ENCODE measurements at places on chromosomes 3 and 15. TPM values are rescaled to one million over a fixed set of nuclear protein-coding genes. Genes with fewer than 3 reads are reported as not detected.
A peak's percentile ranks its signal among the peaks of the same experiment; 100 is the strongest.

GRCh38 chr3:34202975-34203374 lies 404.5 kb downstream of the PDCD6IP start:
- H3K4me3 ChIP-seq: no peak overlapping the region
- DNase-seq: no peak
- no peaks in the 10 kb centered on the region for H3K36me3 ChIP-seq
- H3K4me1 ChIP-seq: peaks cover 4% of the 10 kb centered on the region

The ATP13A5 gene
- 0.05 TPM for total RNA-seq

GRCh38 chr3:128072454-128073184 lies 20.4 kb downstream of the SEC61A1 start:
- no peak overlapping the region for H3K4me3 ChIP-seq
- H3K27me3 ChIP-seq: peaks cover 14% of the 10 kb centered on the region
- no peak for DNase-seq
- H3K27ac ChIP-seq: no peak overlapping the region
- peaks cover 71% of the 10 kb centered on the region for H3K36me3 ChIP-seq

- no peak overlapping the region for H3K4me3 ChIP-seq
- H3K27me3 ChIP-seq: no peaks in the 10 kb centered on the region
- no peaks in the 10 kb centered on the region for H3K36me3 ChIP-seq
- H3K27ac ChIP-seq: no peak overlapping the region
- H3K4me1 ChIP-seq: peaks cover 18% of the 10 kb centered on the region
Measured at GRCh38 chr3:129224984-129225393, 24.4 kb upstream of the COPG1 start.

DNA sequence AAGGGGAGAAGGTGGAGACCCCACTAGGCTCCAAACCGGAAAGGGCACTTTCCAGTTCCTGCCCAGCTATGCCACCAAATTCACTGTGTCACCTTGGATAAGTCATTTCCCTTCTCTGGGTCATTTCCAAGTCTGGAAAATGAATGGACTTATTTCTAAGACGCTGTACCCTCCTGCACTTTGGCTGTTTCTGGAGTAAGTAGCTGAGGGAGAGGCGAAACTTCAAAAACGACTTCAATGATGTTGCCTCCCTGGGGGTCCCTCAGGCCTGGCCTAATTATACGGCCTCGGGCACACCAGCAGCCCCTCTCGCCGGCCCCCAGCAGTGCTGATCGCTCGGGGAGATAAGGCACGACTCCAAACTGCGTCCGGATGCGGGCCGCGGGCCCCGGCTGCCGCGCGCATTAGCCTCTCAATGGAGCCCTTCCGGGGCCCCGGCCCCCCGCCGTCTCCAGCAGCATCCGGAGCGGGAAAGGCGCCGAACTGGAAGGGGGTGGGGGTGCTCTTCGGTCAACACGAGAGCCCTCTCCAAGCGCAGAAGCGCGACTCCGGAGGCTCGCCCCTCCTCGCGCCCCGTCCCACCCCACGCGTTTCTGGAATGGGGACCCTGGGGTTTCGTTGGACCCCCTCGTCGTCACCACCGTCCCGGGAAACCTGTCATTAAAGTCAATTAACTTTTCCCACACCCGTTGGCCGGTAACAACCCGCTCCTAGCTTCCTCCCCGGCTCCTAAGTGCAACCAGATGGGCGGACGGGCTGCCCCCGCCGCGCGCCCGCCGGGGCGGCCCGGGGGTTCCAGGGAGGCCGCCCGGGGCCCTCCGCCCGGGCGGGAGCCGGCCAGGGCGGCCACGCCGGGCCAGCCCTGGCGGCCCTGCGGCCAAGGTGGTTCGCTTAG lies 4.8 kb downstream of the HES1 start:
- H3K4me1 ChIP-seq: peaks cover 56% of the 10 kb centered on the region
- peak overlapping the region; percentile 65 for H3K27ac ChIP-seq
- peak; percentile 43 for DNase-seq
- H3K4me3 ChIP-seq: peak overlapping the region; percentile 55
- H3K36me3 ChIP-seq: no peaks in the 10 kb centered on the region
- peaks cover 59% of the 10 kb centered on the region for H3K27me3 ChIP-seq

The AADACL2 gene
- total RNA-seq: 0.14 TPM

DNA sequence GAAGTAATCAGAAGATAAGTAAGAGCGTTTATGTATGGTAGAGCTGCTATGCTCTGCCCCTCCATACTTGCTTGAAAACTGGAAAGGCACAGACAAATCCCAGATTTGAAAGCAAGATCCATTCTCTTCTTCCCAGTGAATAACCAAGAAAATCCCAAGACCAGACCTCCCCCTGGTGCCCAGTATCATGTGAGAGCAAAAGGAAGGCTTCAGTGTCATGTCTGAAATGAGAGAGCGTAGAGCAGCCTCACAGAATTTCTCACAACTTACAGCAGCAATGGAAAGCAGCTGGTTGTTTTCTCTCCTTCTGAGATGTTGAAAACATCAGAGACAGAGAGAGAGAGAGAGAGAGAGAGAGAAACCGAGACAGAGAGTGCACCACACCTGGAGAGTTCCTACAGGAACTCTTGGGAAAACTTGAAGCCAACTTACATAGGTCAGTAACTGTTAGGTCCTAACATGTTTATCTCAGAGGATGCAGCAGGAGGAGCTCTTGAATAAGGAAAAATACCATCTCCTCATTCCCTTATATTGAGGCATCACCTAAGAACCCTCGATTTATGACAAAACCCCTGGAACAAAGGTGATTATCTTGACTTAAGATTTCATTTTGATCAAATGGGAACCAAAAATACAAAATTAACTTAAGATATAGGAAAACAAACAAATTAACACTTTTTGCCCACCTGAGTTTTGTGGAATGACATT lies 273.3 kb downstream of the NSUN3 start:
- no peaks in the 10 kb centered on the region for H3K4me1 ChIP-seq
- H3K36me3 ChIP-seq: no peaks in the 10 kb centered on the region
- no peak for DNase-seq
- H3K4me3 ChIP-seq: no peak overlapping the region

The PLSCR5 gene
- not detected for total RNA-seq

DNA sequence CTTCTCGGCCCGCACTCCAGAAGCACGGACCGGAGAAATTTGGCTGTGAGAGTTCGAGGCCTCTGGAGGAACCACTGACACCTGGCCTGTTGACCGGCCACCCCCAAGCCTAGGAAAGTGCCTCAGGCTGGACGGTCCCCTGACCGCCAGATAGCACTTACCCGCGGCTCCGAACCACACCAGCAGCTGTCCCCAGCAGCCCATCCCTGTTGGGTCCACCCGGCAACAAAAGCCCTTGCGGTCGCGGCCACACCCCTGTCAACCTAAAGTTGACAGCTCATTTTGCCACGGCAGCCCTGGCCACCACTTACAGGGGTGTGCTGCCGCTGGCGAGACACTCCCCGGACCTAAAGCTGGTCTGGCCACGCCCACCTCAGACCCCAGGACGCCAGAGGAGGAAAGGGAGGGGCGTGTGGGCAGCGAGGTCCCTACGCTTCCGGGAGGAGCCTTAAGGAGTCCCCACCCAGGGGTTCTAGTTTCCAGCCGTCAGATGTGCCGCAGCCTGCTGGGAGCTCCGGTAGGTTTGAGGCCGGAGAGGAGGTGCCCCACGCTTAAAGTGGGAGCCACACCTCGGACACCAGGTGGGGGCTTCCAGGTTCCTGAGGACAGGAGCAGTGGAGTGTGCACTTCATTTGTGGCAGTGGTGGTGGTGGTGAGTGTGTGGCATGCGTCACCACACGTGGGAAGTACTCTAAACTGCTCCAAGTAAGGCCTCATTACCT lies at the start of gene LTK:
Gene LTK (minus strand): TSS at position 322 of the 722 bp plus-strand sequence. CDS start 118 bp downstream, at position 204.
- H3K27me3 ChIP-seq: peaks cover 44% of the 10 kb centered on the region
- no peak within 1 kb of the TSS for H3K27ac ChIP-seq
- DNase-seq: no peak
- peaks cover 5% of the 10 kb centered on the region for H3K36me3 ChIP-seq
- peaks cover 24% of the 10 kb centered on the region for H3K4me1 ChIP-seq
- peak within 1 kb of the TSS; percentile 29 for H3K4me3 ChIP-seq

The GP9 gene
- total RNA-seq: 0.14 TPM

The TMC3 gene
- total RNA-seq: under 0.01 TPM

The ACOX2 gene
- total RNA-seq: 4.7 TPM

- no peaks in the 10 kb centered on the region for H3K27me3 ChIP-seq
- H3K4me3 ChIP-seq: no peak overlapping the region
- H3K27ac ChIP-seq: no peak overlapping the region
- no peaks in the 10 kb centered on the region for H3K4me1 ChIP-seq
- no peaks in the 10 kb centered on the region for H3K36me3 ChIP-seq
Measured at GRCh38 chr3:447671-448070, 251.1 kb downstream of the CHL1 start.

The AQP9 gene
- 0.42 TPM for total RNA-seq

DNA sequence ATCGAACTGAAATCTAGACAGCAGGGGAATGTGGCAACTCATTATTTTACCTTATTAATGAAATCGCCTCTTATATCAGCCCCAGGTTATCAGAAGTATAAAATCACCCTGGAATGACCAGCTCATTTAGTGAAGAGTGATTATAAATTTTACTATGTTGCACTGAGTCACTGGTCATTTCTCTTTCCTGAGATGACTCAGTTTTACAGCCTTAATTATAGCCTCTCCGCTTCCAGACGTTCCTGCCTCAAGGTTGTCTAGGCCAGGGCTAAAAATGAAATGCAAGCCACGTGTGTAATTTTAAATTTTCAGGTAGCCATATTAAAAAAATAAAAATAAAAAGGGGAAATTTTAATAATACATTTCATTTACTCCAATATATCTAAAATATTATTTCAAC lies 33.3 kb downstream of the DET1 start:
- H3K4me3 ChIP-seq: no peak overlapping the region
- peaks cover 2% of the 10 kb centered on the region for H3K36me3 ChIP-seq
- H3K27me3 ChIP-seq: no peaks in the 10 kb centered on the region
- DNase-seq: no peak
- no peak overlapping the region for H3K27ac ChIP-seq

DNA sequence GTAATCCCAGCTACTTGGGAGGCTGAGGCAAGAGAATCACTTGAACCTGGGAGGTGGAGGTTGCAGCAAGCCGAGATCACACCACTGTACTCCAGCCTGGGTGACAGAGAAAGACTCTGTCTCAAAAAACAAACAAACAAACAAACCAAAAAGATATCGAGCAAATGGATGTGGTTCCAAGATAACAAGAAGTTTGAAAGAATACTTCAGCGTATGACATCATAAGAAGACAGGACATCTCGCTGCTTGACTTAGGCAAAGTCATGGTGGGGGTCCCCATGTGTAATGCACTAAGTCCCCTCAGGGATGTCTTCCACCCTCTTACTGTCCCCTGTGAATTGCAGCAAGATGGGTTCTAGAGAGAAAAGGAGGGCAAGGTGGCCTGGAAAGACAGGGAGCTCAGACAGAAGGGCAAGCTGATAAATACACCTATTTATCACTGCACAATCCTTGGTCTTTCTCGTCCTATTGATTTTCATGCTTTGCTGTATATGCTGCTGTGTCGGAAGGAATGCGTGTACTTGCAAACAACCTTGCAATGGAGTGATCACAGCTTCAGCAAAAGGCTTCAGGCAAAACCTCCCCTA lies 115.0 kb downstream of the BDH1 start:
- H3K36me3 ChIP-seq: no peaks in the 10 kb centered on the region
- DNase-seq: no peak
- H3K27ac ChIP-seq: no peak overlapping the region
- H3K4me3 ChIP-seq: no peak overlapping the region

- no peak for DNase-seq
- H3K27ac ChIP-seq: peak overlapping the region; percentile 91
- H3K27me3 ChIP-seq: peaks cover 28% of the 10 kb centered on the region
- peaks cover 23% of the 10 kb centered on the region for H3K36me3 ChIP-seq
- H3K4me1 ChIP-seq: peaks cover 32% of the 10 kb centered on the region
Measured at GRCh38 chr15:70096215-70097062, 1.3 kb downstream of the TLE3 start.

The GPR149 gene
- total RNA-seq: not detected

The FEZF2 gene
- 2.9 TPM for total RNA-seq

DNA sequence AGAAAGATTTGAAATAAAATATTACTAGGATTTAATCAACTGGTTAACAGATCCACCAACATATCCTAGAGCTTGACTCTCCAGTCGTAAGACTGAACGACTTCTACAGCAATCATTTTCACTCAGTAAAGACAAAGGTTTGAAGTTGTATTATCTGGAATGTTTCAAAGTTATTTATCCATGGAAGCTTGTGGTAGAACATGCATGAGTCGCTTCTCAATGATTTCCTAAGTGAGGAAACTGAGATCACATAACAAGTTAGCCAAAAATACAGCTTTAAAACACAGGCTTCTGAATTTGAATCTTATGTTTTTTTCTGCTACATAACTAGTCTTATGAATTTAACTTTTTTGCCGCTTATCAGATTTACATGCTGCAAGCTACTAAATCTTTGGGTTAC lies 241.8 kb downstream of the FOXP1 start:
- H3K27ac ChIP-seq: no peak overlapping the region
- H3K4me3 ChIP-seq: no peak overlapping the region
- no peak for DNase-seq
- H3K36me3 ChIP-seq: no peaks in the 10 kb centered on the region
- H3K27me3 ChIP-seq: no peaks in the 10 kb centered on the region

DNA sequence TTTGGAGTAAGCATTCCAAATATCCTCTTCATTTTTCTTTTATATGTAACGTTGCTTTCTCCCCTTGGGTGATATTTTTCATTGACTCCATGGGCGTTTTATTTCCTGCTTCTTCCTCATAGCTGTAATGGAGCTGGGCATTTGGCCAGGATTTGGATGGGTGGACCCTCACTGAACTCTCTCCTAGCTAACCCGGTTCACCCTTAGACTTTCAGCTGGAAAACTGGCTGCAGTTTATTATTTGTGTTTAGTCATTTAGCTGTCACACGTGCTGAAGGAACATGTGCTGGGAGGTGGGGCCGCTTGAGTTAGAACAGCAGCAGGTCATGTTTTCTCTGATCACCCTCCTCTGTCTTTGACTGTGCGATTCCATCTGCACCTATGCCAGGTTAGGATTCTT lies 407.6 kb downstream of the ZIC1 start:
- H3K4me1 ChIP-seq: no peaks in the 10 kb centered on the region
- no peaks in the 10 kb centered on the region for H3K27me3 ChIP-seq
- H3K36me3 ChIP-seq: no peaks in the 10 kb centered on the region
- H3K27ac ChIP-seq: no peak overlapping the region

The NR2E3 gene
- total RNA-seq: 0.05 TPM

DNA sequence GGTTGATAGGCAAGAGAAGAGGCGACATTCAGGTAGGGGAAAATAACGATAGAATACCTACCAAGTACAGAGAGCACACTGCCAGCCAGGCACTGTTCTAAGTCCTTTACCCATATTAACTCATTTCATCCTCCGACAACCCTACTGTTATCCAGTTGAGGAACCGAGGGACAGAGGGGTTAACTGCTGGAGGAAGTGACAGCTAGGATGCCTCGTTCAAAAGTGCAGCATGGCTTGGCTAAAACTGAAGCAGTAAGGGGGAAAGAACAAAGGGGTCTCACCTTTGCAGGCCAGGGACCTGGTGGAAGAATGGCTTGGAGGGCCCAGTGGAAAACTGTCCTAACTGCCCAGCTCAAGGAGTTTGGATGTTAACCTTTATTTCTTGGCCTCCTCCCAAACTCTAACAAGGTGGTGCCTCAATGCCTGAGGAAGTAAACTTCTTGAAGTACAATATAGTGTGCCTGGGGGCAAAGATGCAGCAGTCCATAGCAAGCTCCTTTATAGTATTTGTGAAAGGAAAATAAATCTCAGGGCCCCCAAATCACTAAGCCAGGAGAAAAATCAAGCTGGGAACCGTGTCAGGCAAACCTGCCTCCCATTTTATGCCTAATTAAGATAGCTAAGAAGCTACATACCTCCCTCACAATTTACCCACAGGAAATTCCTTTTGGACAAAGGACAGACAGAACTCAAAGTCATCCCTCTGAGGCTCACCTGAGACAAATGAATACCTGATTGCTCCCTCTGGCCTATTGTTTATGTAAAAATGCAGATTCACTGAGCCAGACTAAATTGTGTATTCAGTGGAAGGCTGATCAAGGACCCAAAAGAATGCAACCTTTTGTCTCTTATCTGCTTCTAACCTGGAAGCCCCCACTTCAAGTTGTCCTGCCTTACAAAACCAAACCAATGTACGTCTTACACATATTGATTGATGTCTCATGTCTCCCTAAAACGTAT lies 1.6 kb upstream of the ITGB5 start:
- no peaks in the 10 kb centered on the region for H3K36me3 ChIP-seq
- peaks cover 69% of the 10 kb centered on the region for H3K27me3 ChIP-seq
- no peak overlapping the region for H3K4me3 ChIP-seq
- H3K4me1 ChIP-seq: peaks cover 7% of the 10 kb centered on the region

All from thymus (tissue), 14 donors.